NCI-H1436 (cell line): ENCODE measurements at places on chromosomes 3 and 15.

- no peak for DNase-seq
Measured at GRCh38 chr3:159616234-159616825, 372.3 kb upstream of the IL12A start.

DNA sequence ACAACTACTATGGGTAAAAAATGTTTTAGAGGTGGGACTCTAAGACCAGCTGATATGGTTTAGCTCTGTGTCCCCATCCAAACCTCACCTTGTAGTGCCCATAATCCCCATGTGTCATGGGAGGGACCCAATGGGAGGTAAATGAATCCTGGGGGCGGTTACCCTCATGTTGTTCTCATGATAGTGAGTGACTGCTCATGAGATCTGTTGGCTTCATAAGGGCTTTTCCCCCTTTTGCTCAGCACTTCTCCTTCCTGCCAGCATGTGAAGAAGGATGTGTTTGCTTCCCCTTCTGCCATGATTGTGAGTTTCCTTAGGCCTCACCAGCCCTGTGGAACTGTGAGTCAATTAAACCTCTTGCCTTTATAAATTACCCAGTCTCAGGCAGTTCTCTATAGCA is 45.7 kb downstream of the FAM98B start:
- no peak for DNase-seq

- DNase-seq, result no peak
Measured at GRCh38 chr3:13415997-13416793, 3.9 kb downstream of the NUP210 start.

GRCh38 chr3:6612034-6612616 is 248.8 kb upstream of the GRM7 start:
- no peak for DNase-seq

GRCh38 chr3:189249987-189250386 is 78.2 kb downstream of the TPRG1 start:
- DNase-seq, result no peak
